ENCODE measurements at places on chromosomes 4 and X.

- DNase-seq = no peak
Measured at GRCh38 chr4:108891896-108892590, 129.2 kb upstream of the ETNPPL start.

DNA sequence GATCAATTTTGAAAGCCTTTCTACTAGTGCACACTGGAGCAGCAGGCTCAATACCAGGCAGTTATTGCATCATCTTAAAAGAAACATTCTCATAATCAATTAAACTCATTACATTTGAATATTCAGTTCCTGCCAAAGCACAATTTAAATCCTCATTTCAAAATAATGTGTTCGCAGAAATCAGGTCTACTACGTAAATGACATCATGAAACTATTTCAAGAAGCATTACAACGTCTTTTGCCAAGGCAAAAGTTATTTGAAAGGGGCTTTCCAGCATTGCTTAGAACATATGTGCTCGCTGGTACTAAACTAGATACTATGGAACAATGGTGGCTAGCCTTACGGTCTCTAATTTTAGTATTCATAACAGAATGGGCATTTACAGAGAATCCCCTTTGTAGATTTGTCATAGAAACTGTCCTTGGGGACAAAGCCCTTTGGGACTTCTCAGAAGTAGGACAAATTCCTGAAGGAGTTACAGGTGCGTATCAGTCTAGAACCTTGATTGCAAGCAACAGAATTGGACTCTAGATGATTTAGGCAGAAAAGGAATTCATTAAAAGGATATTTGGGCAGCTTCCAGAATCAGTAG, 27.6 kb upstream of the HUWE1 start:
- no peak for DNase-seq

DNA sequence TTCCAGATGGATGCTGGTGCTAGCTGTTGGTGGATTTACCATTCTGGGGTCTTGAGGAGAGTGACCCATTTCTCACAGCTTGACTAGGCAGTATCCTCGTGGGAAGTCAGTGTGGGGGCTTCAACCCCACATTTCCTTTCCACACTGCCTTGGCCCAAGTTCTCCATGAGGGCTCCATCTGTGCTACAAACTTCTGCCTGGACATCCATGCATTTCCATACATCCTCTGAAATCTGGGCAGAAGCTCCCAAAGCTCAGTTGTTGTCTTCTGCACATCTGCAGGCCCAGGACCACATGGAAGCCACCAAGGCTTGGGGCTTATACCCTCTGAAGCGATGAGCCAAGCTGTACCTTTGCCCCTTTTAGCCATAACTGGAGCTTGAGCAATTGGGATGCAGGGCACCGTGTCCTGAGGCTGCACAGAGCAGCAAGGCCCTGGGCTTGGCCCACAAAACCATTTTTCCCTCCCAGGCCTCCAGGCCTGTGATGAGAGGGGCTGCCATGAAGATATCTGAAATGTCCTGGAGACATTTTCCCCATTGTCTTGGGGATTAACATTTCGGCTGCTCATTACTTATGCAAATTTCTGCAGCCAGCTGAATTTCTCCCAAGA, 248.7 kb upstream of the ANKRD50 start:
- DNase-seq = no peak

DNA sequence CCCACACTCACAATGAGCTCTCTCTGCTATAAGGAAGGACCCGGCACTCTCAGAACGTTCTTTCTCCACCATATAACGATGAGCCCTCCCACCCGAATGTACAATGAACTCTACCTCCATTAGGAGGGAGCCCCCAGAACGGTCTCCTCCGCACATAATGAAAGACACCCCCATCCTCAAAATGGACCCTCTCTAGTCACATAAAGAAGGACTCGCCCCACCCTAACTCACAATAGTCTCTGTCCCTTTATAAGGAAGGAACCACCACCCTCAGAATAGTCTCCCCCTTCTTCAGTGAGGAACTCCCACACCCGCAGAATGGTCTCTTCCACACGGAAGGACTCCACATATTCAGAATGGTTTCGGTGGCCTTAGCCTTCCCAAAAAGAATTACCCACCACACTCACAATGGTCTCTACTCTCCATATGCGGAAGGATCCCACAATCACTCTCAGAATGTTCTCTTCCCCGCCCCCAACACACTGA, 477 bp downstream of the SLC35A2 start:
- DNase-seq = no peak

GRCh38 chrX:115940888-115941332, 229.6 kb upstream of the AGTR2 start:
- no peak for DNase-seq

GRCh38 chr4:158610790-158611189, 60.9 kb downstream of the C4orf46 start:
- no peak for DNase-seq

GRCh38 chr4:89929425-89930159, 34.9 kb downstream of the MMRN1 start:
- DNase-seq = peak; percentile 0

- DNase-seq = peak; percentile 92
Measured at GRCh38 chrX:38275615-38276014, 51.7 kb downstream of the RPGR start.

DNA sequence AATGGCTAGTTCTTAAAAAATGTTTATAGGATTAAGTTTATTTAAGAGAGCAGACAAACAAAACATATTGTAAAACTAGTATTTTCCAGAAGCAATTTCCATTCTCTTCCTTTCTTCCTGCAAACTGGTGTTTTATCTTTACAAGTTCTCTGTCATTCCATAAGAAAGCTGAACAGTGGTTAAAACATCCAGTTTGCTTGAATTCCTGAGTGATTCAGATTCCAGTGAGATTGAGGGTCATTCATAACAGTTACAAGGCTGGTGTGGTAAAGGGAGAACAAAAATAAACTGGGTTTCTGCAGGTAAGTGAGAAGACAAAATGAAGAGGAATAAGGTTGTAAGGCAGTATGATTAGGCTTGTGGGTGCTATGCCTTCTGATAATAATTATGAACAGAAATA, 544.8 kb upstream of the DIPK2B start:
- no peak for DNase-seq

GRCh38 chr4:8472689-8473197, 32.2 kb downstream of the TRMT44 start:
- no peak for DNase-seq

GRCh38 chrX:154380153-154380552, 1.1 kb downstream of the EMD start:
- no peak for DNase-seq

DNA sequence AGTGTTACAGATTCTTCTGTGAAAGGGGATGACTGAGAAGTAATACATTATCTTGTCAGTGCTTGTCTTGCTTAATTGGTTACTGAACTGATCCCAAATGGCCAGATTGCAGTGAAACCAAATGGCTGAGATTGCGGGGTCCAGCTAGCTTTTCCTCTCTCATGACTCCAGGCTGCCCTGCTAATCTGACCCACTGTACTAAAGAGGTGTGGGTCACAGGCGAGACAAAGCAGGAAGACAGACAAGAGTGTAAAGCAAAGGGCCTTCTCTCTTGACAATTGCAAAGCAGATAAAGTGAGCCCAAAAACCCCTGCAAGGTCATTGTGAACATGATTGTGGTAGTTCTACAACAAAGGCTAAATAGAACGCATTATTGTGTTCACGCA, 2.1 kb downstream of the TMEM150C start:
- DNase-seq = no peak

DNA sequence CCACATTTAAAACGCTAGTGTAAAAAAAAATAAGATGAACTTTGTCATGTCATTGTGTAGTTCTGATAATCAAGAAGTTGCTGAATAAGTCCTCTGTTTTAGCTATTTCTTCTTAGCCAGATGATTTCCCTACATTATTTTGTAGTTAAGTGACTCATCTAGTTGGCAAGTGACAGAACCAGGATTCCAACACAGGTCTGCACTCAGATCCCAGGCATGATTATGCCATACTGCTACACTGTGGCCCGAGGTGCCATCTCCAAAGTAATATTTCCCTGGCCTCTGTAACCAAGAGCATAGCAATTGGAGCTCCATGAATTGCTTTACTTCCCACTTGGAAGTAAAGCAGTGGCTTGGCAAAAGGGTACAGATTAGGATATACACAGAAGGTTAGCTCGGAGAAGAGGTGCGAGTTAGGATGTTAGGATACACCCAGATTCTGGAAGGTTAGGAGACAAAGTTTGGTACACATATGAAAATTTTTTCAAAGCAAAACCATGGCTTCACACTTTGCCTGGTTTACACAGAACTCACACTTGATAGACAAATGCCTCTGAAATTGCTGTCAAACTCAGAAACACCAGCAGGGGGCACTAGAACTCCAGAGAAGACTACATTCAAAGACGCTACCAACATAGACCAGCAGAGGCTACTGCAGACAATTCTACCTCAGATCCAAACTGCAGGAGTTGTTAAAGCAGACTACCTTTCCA, 41.4 kb downstream of the SRPX2 start:
- peak; percentile 81 for DNase-seq
